ENCODE measurements at places on chromosomes 5 and 9.

DNA sequence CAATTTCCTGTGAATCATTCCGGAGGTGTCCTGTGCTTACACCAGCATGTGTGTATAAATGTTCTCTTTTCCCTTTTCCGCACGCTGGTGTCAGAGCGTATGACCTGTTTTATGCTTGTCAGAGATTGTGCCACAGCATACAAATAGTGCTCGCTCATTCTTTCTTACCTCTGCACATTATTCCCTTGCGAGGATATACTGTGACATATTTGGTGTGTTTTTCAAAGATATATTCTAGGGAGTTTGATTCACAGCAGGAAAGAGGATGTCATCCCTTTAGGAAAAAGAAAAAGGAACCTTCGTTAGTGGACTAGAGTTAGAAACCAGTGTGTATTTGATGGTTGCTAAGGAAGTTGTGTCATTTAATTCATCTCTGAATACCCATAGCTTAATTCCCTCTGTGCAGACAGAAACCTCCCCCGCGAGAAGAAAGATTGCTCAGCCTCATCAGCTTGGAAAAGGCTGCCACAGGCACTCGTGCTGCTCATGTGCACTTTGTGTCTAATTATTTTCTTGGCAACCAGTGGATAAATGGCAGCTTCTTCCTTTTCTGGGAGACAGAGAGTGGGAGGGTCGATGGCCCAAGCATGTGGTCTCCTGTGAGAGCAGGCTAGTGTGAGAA lies 14.7 kb upstream of the CCIN start:
- DNase-seq: peak; percentile 92

GRCh38 chr9:31519826-31520225 lies 864.6 kb upstream of the ACO1 start:
- DNase-seq: no peak

DNA sequence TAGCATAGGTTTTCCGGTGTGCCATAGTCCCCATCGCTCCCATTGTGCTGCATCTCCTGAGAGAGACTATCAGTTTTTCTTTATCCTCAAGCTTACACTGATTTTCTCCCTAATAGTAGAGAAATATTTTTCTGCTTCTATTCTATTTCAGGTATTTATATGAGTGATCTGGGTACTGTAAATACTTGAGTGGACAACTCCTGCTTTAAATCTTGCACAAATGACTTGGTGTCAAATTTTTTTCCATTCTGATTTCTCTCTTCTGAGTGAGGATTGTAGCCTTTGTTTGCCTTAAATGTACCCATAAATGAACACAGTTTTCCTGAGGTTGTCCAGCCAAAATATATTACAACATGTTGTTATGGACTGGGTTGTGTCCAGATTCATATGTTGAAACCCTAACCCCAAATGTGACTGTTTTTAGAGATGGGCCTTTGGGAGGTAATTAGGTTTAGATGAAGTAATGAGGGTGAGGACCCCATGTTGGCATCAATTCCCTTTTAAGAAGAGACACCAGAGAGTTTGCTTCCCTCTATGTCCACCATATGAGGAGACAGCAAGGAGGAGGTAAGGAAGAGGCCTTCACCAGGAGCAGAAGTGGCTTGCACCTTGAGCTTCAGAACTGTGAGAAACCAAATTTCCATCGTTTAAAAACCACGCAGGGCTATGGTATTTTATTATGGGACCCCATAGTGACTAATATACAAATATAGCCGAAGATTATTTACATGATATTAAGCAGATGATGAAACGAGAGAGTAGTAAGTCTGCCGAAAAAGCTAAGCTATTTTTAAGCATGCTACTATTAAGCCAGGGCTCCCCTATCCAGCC lies 336.4 kb upstream of the MPDZ start:
- DNase-seq: no peak

DNA sequence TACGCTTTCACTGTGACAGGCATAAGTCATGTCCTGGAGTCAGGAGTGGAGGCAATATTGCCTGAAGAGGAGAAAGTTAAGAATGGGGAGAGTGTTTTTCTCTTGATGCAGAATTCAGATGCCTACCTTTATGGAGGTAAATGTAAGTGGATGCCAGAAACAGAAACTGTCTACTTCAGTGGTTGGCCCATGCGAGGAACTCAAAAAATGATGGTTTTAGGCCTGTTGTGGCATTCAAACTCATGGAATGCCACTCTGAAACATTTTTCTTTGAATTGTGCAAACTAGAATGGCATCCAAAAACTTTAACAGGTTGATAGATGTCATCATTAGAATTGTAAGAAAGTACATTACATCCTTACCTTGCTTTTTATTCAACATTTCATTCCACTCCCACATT lies 47.7 kb upstream of the NTRK2 start:
- DNase-seq: no peak

DNA sequence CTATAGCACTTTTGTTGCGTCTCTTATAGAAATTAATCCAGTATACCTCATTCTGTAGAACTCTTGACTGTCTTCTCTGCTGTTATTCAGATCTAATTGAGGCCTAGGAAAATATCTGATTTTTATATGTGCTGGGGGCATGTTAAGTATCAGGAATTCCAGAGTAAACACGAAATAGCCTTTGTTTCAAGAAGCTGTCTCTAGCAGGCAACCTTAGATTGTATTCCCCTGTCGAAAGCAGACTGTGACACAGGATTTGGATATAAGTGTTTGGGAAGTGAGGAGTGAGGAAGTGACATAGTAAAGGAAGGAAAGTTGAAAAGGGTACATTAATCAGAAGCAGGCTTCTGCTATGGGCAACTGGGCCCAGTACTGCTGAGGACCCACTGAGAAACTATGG lies 72.1 kb upstream of the RASA1 start:
- no peak for DNase-seq

GRCh38 chr5:102654559-102655349 lies 100.4 kb upstream of the PAM start:
- no peak for DNase-seq

- peak; percentile 77 for DNase-seq
Measured at GRCh38 chr5:151298063-151298855, 5.3 kb downstream of the SLC36A3 start.

DNA sequence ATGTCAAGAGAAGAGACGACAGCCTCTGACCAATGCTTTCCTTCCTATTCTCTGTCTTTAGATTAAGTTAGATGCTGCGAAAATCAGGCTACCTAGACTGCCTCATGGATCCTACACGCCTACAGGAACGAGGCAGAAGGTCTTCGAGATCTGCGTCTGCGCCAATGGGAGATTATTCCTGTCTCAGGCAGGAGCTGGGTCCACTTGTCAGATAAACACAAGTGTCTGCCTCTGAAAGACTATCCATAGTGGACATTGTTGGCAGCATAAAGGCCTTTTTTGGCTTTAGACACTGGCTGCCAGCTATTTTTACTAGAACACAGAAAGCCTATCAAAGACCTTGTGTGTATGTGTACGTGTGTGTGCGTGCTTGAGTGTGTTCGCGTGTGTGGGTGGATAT lies 90.9 kb upstream of the PPP1R2B start:
- no peak for DNase-seq

Measured in kidney glomerular epithelial cell (primary cell).